ENCODE measurements at places on chromosomes 2 and 18. TPM values are rescaled to one million over a fixed set of nuclear protein-coding genes. Genes with fewer than 3 reads are reported as not detected.

The TGFA gene
- total RNA-seq, result 0.93 TPM

DNA sequence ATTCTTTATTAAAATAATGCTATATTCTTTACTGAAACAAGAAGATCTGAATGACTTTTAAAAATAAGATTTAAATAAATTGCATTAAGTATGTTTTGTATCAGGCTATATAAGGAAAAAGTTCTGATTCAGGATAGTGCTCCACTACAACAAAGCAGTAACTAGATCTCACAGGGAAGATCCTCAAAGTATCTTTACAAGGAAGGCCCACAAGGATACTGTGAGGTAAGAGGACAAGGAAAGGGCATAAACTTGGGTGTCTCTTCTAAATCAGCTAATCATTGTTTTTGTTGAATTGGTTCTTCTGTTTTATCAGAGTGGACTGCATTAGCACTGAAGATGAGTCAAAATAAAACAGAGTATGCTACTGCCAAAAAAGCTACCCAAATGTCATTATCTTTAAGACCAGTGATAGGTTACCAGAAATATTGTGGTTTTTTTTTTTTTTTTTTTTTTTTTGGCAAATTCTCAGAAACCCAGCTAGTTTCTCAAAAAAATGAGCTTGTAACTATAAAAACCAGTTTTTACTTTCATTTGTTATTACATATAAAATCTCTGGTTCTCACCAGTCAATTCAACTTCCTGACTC lies 160.9 kb downstream of the BAZ2B start:
- no peak for DNase-seq

The C2orf80 gene
- not detected for total RNA-seq

DNA sequence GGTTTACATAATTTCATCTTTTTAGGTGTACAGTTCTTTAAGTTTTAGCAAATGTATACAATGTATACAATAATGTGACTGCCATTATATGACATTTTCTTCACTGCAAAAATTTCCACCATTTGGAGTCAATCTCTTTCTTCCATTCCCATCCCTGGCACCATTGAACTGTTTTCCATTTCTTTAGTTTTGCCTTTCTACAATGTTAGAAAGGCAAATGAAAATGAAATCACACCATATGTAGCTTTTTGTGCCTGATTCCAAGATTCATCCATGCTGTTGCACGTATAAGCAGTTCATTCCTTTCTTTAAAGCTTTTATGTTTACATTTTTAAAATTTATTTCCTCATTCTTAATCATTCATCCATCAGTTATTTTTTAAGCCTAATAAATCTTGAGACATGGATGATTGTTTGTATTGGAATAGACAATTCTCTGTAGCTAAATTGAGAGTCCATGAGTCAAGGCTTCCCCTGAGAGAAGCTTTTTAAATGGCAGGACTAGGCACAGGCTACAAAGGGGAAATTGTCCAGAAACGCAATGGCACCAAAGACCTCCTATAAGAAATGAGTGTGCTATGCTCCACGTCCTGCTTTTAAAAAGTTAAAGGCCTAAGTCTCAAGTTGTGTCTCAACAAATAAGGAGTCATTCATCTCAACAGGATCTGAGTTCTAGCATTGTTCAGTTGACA lies 8.7 kb upstream of the COL5A2 start:
- no peak for DNase-seq

GRCh38 chr2:238294393-238295143 lies 6.2 kb upstream of the PER2 start:
- no peak for DNase-seq

DNA sequence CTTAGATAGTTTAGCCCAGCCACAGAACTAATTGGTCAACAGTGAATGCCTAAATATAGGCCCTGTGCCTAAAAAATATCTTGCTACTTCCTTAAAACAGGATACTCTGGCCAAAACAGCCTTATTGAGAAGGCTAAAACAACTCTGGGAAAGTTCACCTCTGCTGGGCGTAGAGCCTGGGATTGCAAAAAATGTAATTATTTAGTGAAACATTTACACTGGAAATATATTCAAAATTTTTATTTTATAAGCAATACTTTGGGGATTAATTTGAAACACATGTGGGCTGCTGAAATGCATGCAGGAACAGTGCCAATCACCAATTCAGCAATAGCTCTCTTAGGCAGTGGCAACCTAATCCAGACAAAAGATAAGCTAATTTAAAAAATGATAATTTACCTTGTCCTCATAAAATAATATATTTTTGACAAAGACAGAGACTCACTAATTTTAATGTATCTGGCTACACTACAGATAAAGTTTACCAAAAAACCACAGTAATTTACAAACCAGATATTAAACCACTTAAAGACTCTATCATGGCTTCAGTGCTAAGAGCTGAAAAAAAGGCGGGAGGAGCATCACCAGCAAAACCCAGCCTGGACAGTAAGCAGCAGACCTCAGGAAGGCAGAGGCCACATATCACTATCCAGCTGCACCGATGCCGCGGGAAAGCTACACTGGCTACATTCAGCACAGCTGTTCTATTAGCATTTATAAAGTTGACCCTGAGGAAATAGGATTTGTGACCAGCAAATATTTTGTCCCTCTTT lies 18.5 kb downstream of the TRAK2 start:
- no peak for DNase-seq

- no peak for DNase-seq
Observed at GRCh38 chr2:148832637-148833036, 42.4 kb upstream of the KIF5C start.

DNA sequence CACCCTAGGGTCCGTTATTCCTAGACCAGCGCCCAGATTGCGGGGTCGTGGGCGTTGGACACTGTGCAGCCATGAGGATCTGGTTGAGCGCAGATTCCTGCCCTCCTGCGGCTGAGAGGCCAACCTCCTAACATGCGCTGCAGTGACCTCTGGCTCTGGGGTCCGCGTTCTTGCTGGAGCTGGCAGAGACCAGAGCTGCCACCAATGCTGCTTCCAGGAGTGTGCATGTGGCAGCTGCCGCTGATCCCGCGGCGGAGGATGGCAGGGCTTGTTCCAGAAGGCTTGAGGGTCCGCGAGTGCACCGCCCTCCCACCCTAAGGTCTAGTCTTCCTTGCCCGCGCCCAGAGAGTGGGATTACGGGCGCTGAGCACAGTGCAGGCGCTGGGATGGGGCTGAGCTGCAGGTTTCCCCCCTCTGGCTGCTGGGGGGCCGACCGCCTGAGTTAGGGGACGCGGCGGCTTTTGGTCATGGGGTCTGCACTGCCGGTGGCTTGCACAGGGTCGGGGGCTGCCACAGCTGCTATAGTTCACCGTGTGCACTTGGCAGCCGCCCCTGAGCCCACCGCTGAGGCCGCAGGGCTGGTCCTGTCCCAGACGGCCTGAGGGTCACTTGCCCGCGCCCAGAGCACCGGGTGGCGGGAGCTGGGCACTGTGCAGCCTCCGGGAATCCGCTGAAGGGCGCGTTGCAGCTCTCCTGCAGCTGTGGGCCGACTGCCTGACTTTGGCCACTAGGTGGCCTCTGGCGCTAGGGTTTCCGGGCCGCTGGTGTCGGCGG lies 145.9 kb downstream of the CCDC74A start:
- DNase-seq, result no peak

- DNase-seq, result no peak
Observed at GRCh38 chr2:212777020-212777491, 238.5 kb upstream of the ERBB4 start.

The LYG1 gene
- total RNA-seq, result 1.2 TPM

DNA sequence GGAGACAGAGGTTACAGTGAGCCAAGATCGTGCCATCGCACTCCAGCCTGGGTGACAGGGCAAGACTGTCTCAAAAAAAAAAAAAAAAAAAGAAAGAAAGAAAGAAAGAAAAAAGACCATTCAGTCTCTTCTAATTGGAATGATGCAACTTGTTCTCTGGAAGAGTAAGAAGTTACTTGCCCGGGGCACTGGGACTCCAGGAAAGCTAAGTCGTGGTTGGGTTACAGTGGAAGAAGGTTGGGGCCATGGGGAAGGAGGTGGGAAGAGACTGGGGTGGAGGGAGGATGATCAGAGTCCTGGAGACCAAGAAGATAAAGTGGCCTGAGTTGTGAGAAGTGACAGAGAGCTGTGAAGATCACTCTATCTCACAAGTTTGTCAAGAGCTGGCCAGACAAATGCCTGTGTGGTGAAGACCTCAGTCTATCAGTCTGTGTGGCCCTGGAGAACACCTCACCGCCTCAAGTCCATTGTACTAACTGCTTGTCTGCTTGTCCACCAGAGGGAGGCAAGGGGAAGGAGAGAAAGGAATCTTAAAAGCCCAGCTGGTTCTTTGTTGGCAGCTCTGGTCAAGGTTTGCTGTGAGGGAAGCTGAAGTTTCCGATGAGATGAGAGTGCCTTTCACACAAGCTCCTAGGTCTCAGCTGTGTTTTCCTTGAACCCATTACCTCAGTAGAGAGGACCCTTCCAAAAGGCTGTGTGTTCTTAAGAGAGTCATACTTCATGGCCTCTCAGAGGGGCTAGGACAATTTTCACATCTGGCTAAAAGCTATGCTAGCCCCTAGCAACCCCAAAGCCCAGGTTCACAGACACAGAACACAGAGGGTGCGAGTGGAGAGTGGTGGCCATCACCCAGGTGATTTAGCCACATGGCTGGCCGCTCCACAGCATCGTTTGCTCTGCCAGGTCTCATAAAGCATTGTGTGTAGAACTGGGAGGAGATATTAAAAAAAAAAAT lies 72.0 kb upstream of the TMEM178A start:
- peak; percentile 52 for DNase-seq

The TANC1 gene
- total RNA-seq, result 80.0 TPM

GRCh38 chr2:60766283-60766682 lies 10.2 kb downstream of the PAPOLG start:
- no peak for DNase-seq

- no peak for DNase-seq
Observed at GRCh38 chr2:240646900-240647502, 21.7 kb downstream of the GPR35 start.

The OTX1 gene
- not detected for total RNA-seq

The PRKAG3 gene
- not detected for total RNA-seq

- DNase-seq, result no peak
Observed at GRCh38 chr2:223601932-223602666, at the start of gene SCG2. SCG2 (minus strand) TSS chr2:223602361; CDS start chr2:223599282, 3,079 bp downstream.

The MTCL1 gene
- total RNA-seq, result 25.6 TPM

The SIX3 gene
- total RNA-seq, result not detected

DNA sequence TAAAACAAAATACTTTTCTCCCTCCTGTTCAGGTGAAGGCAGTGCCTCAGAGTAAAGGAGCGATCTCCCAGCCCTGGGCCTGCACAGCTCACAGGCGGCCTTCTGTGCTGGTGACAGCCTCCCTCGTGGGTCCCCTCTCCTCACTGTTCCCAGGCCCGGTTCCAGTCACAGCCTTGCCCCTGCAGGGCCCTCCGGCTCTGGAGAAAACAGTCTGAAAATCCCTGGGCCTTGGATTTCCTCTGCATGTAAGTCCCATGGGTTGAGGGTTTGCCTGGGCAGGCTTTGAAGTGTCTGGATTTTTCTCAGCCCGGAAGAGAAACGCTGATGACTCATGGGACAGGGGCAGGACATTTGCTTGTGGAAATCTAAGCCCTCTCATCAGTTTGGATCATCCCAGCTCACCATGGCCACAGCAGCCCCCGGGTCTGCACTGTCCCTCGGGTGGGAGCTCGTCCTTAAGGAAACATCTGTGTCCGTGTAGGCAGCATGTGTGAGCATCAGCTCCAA lies 186.1 kb upstream of the RAB12 start:
- DNase-seq, result peak; percentile 4

- DNase-seq, result no peak
Observed at GRCh38 chr2:46794693-46795317, 120.8 kb downstream of the MCFD2 start.

GRCh38 chr2:64696636-64697035 lies 42.9 kb upstream of the SERTAD2 start:
- no peak for DNase-seq

GRCh38 chr2:204720874-204721273 lies 175.6 kb downstream of the PARD3B start:
- DNase-seq, result no peak

GRCh38 chr18:35291166-35291565 lies 1.1 kb upstream of the ZSCAN30 start:
- DNase-seq, result no peak

The IL36B gene
- total RNA-seq, result not detected

The SFXN5 gene
- 16.9 TPM for total RNA-seq

DNA sequence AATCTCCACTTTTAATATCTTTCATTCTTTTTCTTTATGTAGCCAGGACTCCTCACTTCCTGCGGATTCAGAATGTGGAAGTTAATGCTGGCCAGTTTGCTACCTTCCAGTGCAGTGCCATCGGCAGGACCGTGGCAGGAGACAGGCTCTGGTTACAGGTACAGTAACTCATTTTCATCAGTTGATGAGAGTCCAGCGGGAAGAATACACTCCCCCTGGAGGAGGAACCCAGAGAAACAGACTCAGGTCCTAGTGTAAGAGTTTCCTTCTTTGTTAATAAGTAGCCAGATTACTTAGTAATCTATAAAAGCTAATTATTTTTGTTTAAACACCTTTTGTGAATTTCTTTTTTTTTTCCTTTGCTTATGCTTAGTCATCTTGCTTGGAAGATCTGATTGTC lies 359.4 kb downstream of the PTPRM start:
- DNase-seq, result no peak

The COLEC11 gene
- total RNA-seq, result 0.29 TPM

DNA sequence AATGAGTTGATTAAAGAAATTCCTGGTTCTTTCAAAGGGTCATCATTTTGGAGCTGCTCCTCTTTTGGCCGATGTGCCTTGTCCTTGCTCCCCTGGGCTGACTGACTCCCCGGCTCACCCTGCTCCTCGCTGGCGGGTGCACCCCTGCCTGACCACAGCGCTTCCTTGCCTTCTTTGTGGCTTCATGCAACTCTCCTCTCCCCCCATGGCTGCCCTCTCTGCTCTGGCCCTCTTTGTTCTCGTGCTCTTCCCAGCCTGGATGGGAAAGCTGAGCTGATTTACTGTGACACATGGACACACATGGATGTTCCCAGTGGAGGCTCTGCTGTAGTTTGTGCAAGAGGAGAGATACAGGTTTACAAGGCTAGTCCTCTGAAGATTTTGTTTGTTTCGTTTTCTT lies 234.6 kb downstream of the HAUS1 start:
- DNase-seq, result no peak

GRCh38 chr18:27704736-27705361 lies 472.1 kb downstream of the CDH2 start:
- no peak for DNase-seq

GRCh38 chr2:101160454-101160853 lies 9.3 kb upstream of the TBC1D8 start:
- no peak for DNase-seq

GRCh38 chr2:232028631-232029030 lies 67.1 kb downstream of the DIS3L2 start:
- no peak for DNase-seq

All from glomerular endothelial cell (primary cell).